ENCODE measurements at places on chromosomes 5 and 9.

DNA sequence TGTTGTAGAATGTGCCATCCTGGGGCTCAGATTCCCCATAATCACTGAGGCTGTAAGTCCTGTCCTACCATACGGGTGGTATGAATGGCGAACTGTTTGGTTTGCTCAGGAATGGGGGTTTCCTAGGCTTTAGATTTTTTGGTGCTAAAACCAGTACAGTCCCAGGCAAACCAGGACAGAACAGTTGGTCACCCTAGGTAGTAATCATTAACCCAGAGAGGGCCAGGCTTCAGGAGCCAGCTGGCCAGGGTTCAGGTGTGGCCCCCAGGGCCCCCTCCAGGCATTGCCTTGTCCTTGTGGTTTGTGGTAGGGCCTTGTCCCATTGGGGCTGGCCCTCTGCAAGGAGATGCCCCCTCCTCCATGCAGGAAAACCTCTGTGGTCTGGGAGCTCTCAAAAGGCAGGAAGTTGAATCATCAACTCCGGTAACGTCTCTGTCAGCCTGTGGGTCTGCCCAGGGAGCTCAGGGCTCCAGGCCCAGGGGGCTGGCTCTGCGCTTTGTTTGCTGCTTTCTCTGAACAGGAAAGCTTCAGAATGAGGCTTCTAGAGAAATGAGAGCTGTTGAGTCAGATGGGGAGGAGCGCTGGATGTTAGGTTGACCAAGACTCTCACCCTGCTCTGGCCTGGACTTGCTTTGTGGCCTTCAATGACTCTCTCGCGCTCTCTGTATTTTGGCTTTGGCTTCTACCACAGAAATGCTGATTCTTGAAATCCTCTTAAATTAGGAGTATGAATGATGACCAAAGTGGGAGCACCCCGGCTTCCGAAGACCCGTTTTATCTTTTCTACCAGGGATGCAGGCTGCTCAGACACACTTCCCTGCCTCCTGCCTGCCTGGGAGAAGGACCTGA lies 22.2 kb upstream of the JADE2 start:
- H3K4me1 ChIP-seq = peaks cover 15% of the 10 kb centered on the region
- H3K36me3 ChIP-seq = no peaks in the 10 kb centered on the region
- peak overlapping the region; percentile 67 for H3K27ac ChIP-seq
- no peak overlapping the region for H3K4me3 ChIP-seq

GRCh38 chr5:83570916-83571315 lies 99.4 kb downstream of the VCAN start:
- no peak overlapping the region for H3K27ac ChIP-seq
- H3K27me3 ChIP-seq = no peaks in the 10 kb centered on the region
- H3K4me1 ChIP-seq = no peaks in the 10 kb centered on the region
- no peak overlapping the region for H3K4me3 ChIP-seq

DNA sequence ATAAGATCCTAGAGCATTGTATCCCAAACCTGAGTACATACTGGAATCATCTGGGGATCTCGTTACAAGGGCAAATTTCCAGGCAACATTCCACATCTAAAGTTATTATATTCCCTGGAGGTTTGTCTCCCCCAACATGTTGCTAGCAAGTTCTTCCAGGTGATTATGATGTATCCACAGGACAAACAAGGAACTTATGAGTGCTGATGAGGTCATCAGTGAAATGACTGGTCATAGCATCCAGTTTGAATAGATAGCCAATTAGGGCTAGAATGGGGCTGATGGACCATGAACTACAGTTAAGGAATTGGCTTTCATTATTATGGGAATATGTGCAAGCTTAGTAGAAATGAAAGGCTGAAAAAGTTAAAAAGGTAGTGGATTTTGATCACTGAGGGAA lies 115.2 kb downstream of the CWC27 start:
- DNase-seq = no peak
- no peaks in the 10 kb centered on the region for H3K27me3 ChIP-seq
- H3K36me3 ChIP-seq = no peaks in the 10 kb centered on the region
- H3K4me3 ChIP-seq = no peak overlapping the region

GRCh38 chr5:94802450-94802849 lies 184.0 kb downstream of the SLF1 start:
- no peaks in the 10 kb centered on the region for H3K4me1 ChIP-seq
- H3K27ac ChIP-seq = no peak overlapping the region
- no peak for DNase-seq
- no peaks in the 10 kb centered on the region for H3K36me3 ChIP-seq
- H3K27me3 ChIP-seq = no peaks in the 10 kb centered on the region

- H3K27me3 ChIP-seq = no peaks in the 10 kb centered on the region
- no peak overlapping the region for H3K27ac ChIP-seq
- peak overlapping the region; percentile 71 for H3K4me3 ChIP-seq
- peaks cover 6% of the 10 kb centered on the region for H3K4me1 ChIP-seq
- DNase-seq = no peak
- H3K36me3 ChIP-seq = no peaks in the 10 kb centered on the region
Observed at GRCh38 chr5:122844910-122845228, 544 bp upstream of the SNX24 start.

DNA sequence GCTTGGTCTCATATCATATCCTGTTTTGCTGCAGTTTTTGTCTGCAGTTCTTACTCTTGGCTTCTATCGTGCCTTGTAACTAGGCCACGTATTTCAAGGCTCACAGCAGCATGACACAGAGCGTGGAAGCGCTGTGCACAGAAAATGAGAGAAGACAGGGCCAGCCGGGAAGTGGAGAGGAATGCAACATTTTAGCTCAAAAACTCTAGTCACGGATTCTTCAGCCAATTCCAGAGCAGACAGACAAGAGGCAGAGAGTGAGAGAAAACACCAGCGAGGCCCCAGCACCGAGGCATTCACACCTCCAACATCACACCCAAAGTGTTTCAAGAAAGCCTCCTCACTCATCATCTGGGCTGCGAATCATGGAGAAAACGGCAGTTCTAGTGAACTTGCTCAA lies 160.8 kb downstream of the DNAH5 start:
- no peaks in the 10 kb centered on the region for H3K27me3 ChIP-seq
- no peaks in the 10 kb centered on the region for H3K4me1 ChIP-seq
- no peak overlapping the region for H3K27ac ChIP-seq
- no peak for DNase-seq
- no peaks in the 10 kb centered on the region for H3K36me3 ChIP-seq
- no peak overlapping the region for H3K4me3 ChIP-seq

- no peak for DNase-seq
- no peak overlapping the region for H3K27ac ChIP-seq
- H3K27me3 ChIP-seq = peaks cover 51% of the 10 kb centered on the region
- H3K4me1 ChIP-seq = peaks cover 13% of the 10 kb centered on the region
Observed at GRCh38 chr9:124003636-124004349, 7.8 kb upstream of the LHX2 start.

- no peak for DNase-seq
- H3K36me3 ChIP-seq = no peaks in the 10 kb centered on the region
- H3K27me3 ChIP-seq = no peaks in the 10 kb centered on the region
- H3K4me3 ChIP-seq = no peak overlapping the region
- no peaks in the 10 kb centered on the region for H3K4me1 ChIP-seq
- H3K27ac ChIP-seq = no peak overlapping the region
Observed at GRCh38 chr9:114290561-114290986, 32.3 kb upstream of the ORM1 start.

DNA sequence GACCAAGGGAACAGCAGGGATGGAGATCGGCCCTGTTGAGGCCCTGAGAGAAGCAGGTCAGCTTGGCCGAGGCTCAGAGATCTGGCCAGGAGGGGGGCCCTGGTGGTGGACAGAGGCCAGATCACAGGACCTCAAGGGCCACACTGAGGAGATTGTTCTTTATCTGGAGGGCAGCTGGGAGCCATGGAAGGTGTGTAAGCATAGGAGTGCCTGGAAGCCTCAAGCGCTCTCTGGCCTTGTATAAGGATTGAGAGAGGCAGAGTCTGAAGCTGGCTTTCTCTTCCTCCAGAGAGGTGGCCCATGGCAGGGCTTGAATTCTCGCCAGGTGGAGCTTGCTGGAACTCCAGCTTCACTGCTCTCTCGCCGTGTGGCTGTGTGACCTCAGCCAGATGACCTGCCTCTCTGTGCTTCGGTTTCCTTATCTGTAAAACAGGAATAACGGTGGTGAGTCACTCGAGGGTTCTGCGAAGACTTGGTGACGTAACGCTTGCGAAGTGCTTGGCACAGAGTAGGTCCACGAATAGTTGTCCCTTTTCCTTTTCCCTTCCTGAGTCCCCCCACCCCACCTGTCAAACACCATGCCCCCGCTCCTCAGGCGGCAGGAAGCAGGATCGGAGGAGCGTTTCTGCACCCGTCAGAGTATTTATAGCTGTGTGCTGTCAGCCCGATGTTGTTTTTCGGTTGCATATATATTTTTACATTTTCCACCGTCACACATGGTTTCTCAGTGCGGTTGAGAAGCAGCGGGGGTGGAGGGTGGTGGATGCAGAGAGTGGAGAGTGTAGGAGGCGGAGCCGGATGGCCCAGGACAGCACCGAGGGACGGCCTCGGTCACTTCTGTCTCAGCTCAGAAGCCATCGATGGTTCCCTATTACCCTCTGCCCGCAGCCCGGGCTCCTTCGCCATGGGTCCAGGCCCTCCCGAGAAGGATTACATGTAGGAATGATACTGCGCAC lies 17.0 kb upstream of the CRB2 start:
- no peaks in the 10 kb centered on the region for H3K36me3 ChIP-seq
- peak overlapping the region; percentile 99 for H3K27ac ChIP-seq
- H3K4me3 ChIP-seq = peak overlapping the region; percentile 60

- DNase-seq = no peak
- no peak overlapping the region for H3K4me3 ChIP-seq
- no peaks in the 10 kb centered on the region for H3K27me3 ChIP-seq
- H3K36me3 ChIP-seq = no peaks in the 10 kb centered on the region
Observed at GRCh38 chr5:26610577-26610976, 427.8 kb downstream of the CDH9 start.

- H3K4me3 ChIP-seq = no peak overlapping the region
- H3K27ac ChIP-seq = no peak overlapping the region
- no peak for DNase-seq
- H3K4me1 ChIP-seq = no peaks in the 10 kb centered on the region
- H3K27me3 ChIP-seq = no peaks in the 10 kb centered on the region
- no peaks in the 10 kb centered on the region for H3K36me3 ChIP-seq
Observed at GRCh38 chr9:27280860-27281259, 16.1 kb downstream of the EQTN start.

DNA sequence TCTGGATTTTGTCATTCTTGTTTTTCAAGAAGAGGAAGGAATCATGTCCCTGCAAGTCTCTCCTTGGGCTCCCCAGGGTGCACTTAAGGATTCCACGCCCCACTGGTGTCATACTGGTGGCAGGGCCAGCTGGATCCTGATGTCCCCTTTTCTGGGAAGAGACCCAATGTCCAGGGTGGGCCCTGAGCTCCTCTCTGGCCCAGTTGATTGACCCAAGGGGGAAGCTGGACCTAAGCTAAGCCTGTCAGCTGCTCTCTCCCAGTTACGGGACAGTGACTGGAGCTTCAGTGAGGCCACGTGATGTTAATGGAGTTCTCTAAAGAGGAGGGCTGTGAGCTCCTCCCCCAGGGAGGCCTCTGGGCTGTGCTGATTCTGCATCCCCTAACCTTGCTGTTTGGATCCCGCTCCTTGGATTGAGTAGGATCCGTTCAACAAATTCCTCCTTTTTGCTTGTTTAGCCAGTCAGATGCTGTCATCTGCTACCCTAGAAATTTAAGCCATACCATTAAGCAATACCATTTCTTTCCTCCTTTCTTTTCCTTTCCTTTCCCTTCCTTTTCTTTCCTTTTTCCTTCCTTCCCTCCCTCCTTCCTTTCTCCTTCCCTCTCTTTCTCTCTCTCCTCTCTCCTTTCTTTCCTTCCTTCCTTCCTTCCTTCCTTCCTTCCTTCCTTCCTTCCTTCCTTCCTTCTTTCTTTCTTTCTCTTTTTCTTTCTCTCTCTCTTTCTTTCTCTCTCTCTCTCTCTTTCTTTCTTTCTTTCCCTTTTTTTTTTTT lies 17.2 kb downstream of the NKX2-5 start:
- no peak overlapping the region for H3K27ac ChIP-seq
- no peak overlapping the region for H3K4me3 ChIP-seq
- H3K27me3 ChIP-seq = no peaks in the 10 kb centered on the region

- H3K4me3 ChIP-seq = no peak overlapping the region
- no peaks in the 10 kb centered on the region for H3K36me3 ChIP-seq
- no peaks in the 10 kb centered on the region for H3K27me3 ChIP-seq
- no peak overlapping the region for H3K27ac ChIP-seq
Observed at GRCh38 chr9:128051932-128052709, 15.0 kb downstream of the NAIF1 start.

GRCh38 chr9:2014696-2015580 lies at the start of gene SMARCA2:
Gene SMARCA2 (plus strand): TSS chr9:2015347. CDS start chr9:2029023, 13,676 bp downstream.
- H3K4me1 ChIP-seq = peaks cover 17% of the 10 kb centered on the region
- peak within 1 kb of the TSS; percentile 91 for H3K27ac ChIP-seq
- peak within 1 kb of the TSS; percentile 95 for H3K4me3 ChIP-seq
- no peaks in the 10 kb centered on the region for H3K36me3 ChIP-seq

- H3K36me3 ChIP-seq = no peaks in the 10 kb centered on the region
- no peak for DNase-seq
- H3K27ac ChIP-seq = no peak overlapping the region
- H3K27me3 ChIP-seq = no peaks in the 10 kb centered on the region
- H3K4me1 ChIP-seq = no peaks in the 10 kb centered on the region
Observed at GRCh38 chr9:113957351-113957750, 81.2 kb downstream of the ZNF618 start.

- no peaks in the 10 kb centered on the region for H3K27me3 ChIP-seq
- H3K36me3 ChIP-seq = no peaks in the 10 kb centered on the region
- H3K4me3 ChIP-seq = no peak overlapping the region
- H3K27ac ChIP-seq = no peak overlapping the region
Observed at GRCh38 chr9:1128046-1128445, 77.9 kb downstream of the DMRT2 start.

GRCh38 chr9:33131790-33132772 lies 35.1 kb downstream of the B4GALT1 start:
- no peak overlapping the region for H3K4me3 ChIP-seq
- peaks cover 35% of the 10 kb centered on the region for H3K36me3 ChIP-seq
- H3K27me3 ChIP-seq = no peaks in the 10 kb centered on the region
- no peak for DNase-seq
- peaks cover 57% of the 10 kb centered on the region for H3K4me1 ChIP-seq

GRCh38 chr5:8660133-8660893 lies 791.4 kb downstream of the MTRR start:
- no peak overlapping the region for H3K4me3 ChIP-seq
- no peak overlapping the region for H3K27ac ChIP-seq
- H3K27me3 ChIP-seq = no peaks in the 10 kb centered on the region
- DNase-seq = no peak
- H3K36me3 ChIP-seq = no peaks in the 10 kb centered on the region

DNA sequence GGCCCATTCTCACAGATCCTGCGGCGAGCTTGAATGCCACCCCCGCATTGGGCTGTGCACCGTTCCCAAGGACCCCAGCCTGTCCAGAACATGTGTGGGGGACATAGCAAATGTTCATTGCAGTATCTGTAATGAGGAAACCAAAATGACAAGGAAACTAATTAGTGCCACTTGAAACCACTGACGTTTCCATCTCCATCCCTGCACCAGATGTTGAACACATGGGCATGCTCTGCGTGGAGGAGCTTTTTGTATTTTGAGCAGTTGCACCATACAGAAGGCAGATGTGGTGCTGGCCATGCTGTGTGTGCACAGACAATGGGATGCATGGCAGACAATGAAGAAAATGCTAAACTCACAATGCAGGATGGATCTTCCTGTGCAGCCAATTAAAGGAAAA lies 437.7 kb downstream of the SEMA5A start:
- H3K27ac ChIP-seq = no peak overlapping the region
- no peak overlapping the region for H3K4me3 ChIP-seq
- DNase-seq = no peak
- no peaks in the 10 kb centered on the region for H3K27me3 ChIP-seq
- no peaks in the 10 kb centered on the region for H3K36me3 ChIP-seq
